ENCODE measurements at places on chromosomes 3 and 15.

DNA sequence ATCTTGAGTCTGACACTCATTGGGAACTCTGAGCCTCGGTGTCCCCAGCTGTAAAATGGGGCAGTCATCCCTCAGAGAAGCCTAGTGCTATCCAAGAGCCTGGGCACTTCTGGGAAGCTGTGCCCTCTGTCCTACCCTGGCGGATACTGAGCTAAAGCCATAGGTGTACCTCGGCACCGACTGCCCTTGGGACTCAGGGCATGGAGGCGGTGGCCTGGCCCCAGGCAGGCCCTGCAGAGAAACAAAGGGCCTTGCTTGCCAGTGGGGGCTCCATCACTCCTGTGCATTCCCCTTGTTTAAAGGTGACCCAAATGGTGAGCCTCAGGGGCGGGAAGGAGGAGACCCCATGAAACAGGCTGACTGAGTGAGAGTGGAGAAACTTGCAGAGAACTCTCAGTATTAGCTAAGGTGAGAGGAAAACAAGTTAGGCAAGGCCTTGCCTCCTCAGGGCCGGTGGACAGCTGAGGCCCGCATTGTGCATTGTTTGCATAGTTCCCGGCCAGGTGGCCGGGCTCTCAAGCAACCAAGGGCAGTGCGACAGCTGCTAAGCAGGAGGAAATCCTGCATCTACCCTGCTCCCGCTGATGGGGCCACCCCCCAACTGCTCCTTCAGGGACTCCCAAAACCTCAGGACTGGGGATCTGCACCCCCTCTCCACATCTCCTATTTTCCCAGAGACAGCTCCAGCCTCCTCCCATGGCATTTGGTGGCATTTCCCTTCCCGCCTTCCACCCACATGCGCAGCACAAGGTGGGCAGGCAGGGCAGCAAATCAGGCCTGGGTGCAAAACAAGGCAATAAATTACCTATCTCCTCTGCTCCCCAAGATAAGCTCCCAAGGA lies 4.3 kb downstream of the PFKFB4 start:
- no peak for DNase-seq

DNA sequence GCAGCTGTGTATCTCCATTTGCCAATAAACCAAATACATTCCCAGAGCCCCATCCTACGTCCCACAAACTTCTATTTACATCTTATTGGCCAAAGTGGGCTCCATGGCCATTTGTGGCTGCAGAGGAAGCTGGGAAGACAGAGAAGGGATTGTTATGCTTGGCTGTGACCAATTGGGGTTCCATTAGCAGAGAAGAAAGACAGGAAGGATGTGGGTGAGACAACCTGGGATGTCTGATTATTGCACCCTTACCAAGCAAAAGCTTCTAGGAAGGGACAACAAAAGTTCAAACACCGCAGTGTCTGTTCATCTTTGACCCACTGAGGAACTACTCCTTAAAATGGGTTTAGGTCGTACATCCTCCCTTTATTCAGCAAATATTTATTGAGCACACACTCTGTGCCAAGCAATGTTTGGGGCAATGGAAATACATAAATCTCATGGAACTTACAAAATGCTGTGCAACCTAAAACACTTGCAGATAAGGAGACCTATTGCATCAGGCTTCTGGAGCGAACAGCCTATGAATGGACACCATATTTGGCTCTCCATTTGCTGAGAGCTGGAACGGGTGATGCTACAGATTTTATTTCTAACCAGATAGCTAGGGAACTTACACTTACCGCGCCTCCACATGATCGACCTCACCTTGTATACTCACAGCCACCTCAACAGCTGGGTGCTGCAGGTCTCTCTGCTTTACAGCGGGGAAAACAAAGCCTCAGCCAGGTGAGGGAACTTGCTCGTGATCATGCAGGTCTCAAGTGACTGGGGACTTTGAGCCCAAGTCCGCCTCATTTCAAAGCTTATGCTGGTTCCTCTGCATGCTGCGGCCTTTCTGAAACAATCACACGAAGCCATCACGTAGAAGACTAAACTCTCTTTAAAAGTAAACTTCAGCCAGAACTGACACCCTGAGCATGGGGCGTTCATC lies 21.4 kb upstream of the NR2E3 start:
- DNase-seq: no peak

DNA sequence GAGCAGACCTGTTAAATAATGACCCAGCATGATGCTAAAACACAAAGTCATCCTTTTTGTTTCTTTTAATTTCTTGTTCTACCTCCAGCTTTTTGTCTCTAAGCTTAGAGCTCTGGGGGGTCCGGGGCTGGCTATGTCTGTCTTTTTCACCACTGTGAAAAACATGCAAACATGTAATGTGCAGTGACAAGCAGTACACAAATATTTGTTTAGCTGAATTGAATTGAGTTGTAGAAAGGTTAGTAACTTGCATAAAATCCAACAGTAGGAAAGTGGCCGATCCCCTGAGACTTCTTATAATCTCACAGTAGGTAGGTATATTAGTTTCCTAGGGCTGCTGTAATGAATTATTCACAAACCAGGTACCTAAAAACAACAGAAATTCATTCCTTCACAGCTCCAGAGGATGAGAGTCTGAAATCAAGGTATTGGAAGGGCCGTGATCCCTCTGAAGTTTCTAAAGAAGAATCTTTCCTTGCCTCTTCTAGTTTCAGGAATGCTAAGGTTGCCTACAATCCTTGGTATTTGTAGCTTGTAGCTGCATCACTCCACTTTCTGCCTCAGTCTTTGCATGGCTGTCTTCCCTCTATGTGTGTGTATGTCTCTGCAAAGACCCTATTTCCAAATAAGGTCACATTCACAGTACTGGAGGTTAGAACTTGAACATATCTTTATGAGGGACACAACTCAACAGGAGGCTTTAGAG lies 32.7 kb downstream of the ARL14 start:
- DNase-seq: no peak

GRCh38 chr3:83438188-83438587 lies 1520.6 kb upstream of the CADM2 start:
- DNase-seq: no peak

GRCh38 chr15:95946241-95946640 lies 384.3 kb upstream of the NR2F2 start:
- DNase-seq: peak; percentile 42

DNA sequence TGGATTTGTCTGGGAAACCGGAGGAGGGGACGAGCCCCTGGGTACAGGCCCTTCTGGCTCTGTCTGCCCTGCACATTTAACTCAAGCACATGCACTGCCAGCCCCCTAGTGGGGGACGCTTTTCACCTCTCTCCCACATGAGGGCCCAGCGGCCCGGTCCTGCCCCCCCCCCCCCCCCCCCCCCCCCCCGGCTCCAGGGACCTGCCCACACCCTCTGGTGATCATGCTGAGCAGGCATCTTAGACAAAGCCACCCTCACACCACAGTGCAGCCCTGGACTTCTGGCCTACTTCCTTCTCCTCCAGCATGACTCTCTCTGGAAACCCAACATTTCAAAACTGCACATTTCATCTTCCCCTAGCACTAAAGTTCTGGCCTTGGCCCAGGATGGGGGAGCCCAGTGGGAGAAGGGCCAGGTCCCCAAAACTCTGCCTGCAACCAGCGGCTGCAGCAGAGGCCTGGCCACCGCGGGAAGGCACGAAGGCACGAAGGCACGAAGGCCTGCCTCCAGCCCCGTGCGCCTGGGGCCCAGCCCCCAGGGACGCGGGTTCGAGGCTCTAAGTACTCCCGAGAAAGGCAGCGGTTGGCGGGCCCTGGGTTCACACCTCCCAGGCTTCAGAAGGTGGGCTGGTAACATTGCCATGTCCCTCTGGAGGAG lies 14.1 kb downstream of the KLF15 start:
- peak; percentile 64 for DNase-seq

DNA sequence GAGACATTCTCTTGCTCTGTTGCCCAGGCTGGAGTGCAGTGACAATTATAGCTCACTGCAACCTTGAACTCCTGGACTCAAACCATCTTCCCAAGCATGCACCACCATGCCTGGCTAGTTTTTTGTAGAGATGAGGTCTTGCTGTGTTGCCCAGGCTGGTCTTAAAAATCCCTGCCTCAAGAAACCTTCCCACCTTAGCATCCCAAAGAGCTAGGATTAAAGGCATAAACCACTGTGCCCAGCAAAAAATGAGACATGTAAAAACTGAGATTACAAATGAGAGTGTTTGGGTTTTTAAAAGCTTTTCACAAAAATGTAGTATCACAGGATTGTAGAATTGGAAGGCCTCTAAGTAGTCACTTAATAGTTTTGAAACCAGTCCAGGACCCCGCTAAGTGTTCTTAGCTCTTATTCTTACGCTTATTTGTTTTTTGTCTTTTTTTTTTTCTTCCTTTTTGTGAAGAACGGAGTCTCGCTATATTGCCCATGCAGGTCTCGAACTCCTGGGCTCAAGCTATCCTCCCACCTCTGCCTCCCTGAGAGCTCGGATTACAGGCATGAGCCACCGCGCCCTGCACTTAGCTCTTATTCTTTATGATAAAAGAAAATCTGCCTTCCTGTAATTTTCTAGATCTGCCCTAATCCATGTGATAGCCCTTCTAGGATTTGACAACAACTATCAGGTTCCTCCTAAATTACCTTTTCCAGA lies 31.5 kb downstream of the KLHL18 start:
- no peak for DNase-seq

- DNase-seq: peak; percentile 72
These were observed 2.0 kb downstream of the MECOM start for GRCh38 chr3:169661361-169662131.

DNA sequence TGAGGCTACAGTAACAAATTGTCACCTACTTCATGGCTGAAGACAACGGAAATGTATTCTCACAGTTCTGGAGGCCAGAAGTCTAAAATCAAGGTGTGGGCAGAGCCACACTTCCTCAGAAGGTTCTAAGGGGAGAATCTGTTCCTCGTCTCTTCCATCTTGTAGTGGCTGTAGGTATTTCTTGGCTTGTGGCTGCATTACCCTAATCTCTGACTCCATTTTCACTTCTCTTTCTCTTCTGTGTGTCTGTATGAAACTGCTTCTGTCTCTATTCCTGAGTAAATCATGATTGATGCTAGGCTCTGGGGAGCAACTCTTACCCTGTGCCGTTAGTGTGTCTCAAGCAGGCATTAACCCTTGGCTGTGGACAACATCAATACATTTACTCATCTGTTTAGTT lies 164.7 kb downstream of the SQOR start:
- DNase-seq: no peak

DNA sequence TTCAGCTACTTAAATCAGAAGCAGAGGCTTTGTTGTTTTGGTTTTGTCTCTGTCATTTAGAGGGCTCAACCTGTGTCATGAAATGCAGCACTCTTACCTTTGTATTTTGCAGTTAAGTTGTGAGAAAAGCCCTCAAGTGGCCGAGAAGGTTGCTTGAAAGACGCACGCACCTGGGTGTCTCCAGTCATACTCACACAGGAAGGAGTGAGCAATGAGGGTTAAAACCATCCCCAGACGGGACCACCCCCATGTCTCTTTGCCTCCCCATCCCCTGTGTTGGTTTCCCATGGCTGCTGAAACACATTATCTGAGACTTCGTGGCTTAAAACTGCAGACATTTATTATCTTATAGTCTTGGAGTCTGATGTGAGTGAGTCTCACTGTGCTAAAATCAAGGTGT lies 376.1 kb upstream of the CFAP20DC start:
- no peak for DNase-seq

DNA sequence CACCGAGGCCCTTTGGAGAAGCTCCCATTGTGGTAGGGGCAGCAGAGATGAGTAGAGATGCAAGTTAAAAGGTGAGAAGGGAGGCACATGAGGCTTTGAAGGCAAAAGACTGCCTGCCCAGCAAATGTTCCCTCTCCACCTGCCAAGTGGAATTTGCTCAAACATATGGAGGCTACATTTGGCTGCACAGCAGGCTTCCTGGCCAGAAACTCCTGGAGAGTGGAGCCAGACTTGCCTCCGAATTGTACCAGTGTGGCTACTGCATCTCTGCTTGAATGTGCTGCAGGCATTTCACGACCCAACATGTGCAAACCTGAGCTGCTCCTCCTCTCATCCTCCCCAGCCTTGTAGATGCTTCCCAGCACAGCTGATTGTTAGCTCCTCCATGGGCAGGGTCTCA lies 229.2 kb downstream of the ZNF621 start:
- DNase-seq: no peak

Measured in SK-N-DZ (cell line).